ENCODE measurements at places on chromosomes 2 and 18.

- no peak for DNase-seq
Measured at GRCh38 chr2:30527411-30527810, 80.4 kb downstream of the LCLAT1 start.

DNA sequence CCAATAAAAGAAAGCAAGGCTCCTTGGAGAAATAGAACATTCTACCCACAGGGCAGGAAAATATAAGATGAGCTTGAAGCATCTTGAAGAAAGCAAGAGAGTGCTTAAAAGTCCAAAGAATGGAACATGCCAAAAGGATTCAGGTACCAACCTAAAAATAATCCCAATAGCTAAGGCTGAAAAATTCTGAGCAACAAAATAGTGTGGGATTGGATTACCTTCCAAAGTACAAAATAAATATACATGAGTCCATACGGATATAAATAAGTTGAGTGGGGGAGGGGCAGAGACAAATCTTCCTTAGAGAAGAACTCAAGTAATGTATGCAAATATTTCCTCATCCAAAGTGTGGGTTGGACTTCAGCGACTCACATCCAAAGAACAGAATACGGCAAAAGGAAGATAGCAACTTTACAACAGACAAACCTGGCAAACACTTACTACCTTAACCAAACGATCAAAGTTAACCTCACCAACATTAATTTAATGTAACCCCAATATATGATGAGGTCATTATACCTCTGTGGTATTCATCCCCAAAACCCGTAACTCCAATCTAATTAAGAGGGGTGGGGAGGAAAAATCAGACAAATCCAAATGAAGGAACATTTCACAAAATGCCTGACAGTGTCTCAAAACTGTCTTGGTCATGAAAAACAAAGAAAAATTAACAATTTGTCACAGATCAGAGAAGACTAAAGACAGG is 26.9 kb downstream of the MEMO1 start:
- no peak for DNase-seq

- no peak for DNase-seq
Measured at GRCh38 chr18:45441110-45441847, 174.0 kb upstream of the SLC14A2 start.

- DNase-seq: no peak
Measured at GRCh38 chr18:45049578-45050319, 369.1 kb downstream of the SETBP1 start.

GRCh38 chr2:16624436-16624780 is 41.2 kb downstream of the CYRIA start:
- DNase-seq: no peak

- DNase-seq: no peak
Measured at GRCh38 chr18:49161627-49162026, 210.9 kb upstream of the SMAD7 start.

DNA sequence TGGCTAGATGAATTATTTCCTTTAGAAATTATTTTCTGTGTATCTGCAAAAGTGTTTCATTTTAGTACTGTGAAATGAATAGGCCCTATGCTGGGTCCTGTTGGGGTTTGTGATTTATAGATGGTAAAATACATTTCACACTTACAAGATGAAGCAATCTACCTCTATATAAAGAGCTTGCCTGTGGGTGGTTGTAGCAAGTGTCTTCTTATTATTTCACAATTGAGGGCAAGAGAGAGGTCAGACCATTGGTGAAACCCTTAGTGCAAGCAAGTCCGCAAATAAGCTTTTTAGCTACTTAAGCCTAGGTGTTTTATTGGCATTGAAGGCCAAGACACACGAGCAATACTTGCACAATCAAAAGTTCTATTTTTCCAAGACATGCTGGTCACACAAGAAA is 153.1 kb downstream of the FMNL2 start:
- DNase-seq: no peak

DNA sequence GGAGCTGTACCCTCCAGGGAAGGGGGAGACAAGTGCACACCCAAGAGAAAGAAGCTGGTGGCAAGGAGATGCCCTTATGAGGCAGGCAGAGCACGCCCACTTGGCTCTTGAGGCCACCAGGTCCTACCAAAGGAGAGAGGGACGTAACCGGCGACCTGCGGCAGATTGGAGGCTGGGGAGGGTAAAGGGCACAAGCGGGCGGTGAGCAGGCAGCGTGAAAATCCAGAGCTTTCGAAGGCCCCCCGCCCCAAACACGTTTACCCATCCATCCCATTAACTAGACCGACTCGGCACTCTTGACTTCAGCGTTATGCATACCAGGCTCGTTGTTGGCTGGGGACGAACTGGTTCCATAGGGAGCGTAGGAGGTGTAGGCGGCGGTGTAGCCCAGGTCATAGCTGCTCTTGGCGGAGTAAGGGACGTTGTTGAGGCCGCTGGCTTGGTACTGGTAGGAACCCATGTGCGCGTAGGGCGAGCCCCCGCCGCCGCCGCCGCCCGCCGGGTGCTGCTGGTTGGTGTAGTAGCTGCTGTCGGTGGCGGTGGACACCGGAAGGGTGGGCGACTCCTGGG is 794 bp downstream of the DLX2 start:
- no peak for DNase-seq

- no peak for DNase-seq
Measured at GRCh38 chr2:36478332-36478738, 119.6 kb downstream of the FEZ2 start.

GRCh38 chr2:240455272-240455646 is 19.8 kb downstream of the GPC1 start:
- DNase-seq: no peak
